Stimulated activated CD4-positive, alpha-beta T cell treated with anti-CD3 and anti-CD28 coated beads, Interleukin-15, amount 100 ng/mL, for 48 hours (primary cell): ENCODE measurements at places on chromosomes 12 and 14.

DNA sequence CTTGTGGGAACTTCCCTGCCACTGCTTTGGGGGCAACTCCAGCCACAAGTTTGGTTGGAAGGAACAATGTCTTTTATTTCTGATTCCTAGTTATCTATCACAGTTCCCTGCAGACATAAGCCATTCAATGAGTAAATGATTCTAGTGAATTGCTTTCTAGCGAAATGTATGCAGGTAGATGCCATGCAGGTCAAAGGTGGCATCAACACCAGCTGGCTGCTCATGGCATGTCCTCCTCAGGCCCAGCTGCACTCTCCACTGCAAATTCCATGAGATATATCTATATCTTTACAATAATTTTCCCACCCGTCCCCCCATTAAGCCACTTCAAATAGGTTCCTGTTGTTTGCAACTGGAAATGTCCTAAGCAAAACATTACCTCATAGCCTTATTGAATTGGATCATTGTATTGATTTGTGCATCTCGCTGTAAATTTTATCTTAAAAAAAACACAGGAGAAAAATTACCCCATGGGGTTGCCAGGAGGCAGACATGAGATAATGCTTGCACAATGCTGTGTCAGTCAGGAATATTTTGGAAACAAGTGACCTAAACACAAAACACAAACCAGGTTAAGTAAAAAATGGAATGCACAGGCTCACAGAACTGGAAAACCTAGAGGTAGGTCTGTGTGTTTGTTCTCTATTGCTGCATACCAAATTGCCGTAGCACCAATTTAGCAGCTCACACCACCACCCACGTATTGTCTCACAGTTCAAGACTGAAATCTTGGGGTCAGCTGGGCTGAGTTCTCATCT is 32.8 kb upstream of the TXNRD1 start:
- no peak for DNase-seq

DNA sequence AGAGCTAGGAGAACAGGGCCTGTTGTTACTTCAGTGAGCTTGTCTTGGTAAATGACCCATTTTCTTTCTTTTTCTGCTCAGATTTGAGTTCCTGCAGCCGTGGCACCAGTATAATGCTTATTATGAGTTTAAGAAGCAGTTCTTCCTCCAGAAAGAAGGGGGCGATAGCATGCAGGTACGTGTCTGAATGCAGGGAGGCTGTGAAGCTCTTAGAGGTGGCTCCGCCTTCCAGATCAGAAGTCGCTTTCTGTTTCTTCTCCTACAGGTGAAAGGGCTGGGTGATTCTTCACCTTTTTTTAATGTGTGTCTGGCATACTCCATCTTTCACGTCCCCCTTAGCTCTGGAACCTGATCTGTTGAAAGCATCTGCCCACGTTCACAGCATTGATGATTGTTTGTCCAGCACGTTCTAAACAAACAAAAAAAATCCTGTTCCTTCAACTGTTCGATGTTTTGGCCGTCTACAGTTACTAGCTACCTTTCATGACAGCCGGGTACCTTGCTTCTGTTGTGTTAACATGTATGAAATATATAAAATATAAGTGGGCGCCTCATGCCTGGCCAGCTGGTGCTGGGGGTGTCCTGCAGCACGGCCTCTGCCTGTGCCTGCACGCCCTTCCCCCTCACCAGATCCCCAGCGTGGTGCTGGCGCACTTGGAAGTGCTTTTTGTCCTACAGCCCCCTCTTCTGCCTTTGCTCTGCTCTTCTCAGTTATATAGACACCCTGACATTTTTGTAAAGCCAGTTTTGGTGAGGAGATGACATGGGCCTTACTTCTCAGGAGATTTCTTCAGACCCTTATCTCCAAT is 44.6 kb downstream of the SFSWAP start:
- DNase-seq, result no peak

GRCh38 chr12:62787023-62787422 is 147.9 kb downstream of the PPM1H start:
- no peak for DNase-seq

DNA sequence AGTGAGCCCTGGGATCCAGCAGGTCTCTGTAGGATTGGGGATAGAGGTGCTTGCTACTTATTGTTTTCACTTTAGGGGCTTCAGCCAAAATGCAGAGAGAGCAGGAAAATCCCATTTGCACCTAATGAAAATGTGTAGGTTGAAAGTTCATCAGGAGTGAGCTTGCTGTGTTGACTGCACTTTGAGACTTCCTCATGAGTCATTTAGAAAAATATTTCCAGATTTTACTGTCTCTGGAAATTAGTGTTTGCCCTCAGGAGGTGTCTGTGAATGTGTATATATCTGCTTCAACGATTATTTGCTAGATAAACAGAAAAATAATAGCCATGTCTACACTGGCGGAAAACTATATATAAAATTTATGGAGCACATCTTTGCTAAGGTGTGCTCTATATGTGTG is 159.3 kb downstream of the CAND1 start:
- DNase-seq, result no peak

DNA sequence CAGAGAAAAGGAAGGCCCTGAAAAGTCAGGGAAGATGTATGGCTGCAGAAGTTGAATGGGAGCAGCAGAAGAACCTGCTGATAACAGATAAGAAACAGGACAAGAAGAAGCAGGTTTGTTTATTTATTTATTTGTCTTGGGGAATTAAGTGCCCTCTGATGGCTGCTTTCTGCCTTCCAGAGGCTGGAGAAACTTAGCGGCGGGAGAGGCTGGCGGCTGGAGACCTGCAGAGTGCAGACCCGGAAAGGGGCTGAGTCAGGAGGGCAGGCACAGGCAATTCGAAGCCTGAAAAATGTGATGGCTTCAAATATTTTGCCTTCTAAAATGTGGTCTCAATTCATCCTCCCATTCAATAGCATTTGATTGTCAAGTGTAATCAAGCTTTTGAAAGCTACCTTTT is 168.2 kb upstream of the GZMB start:
- DNase-seq, result no peak

- no peak for DNase-seq
These were observed 19.9 kb downstream of the ETV6 start for GRCh38 chr12:11669348-11669747.

DNA sequence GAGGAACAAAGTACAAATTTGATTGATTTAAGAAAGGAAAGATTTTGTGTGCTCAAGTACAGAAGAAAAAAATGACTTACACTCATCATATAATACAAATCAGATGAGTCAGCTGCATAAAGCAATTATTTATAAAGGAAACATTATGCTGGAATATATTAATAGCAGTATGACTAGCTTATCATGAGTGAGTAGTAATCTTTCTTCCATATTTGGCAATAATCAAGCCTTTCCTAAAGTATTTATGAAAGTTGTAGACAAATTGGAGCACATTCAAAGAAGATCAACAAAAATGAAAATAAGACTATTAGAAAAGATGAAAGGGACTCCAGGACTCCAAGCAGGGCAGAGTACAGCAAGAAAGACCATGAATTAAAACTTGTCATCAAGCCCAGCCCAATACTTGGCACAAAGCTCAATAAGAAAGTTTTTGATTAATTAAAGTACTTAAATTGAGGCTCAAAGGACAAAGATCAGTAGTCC is 32.8 kb downstream of the CCER1 start:
- no peak for DNase-seq

DNA sequence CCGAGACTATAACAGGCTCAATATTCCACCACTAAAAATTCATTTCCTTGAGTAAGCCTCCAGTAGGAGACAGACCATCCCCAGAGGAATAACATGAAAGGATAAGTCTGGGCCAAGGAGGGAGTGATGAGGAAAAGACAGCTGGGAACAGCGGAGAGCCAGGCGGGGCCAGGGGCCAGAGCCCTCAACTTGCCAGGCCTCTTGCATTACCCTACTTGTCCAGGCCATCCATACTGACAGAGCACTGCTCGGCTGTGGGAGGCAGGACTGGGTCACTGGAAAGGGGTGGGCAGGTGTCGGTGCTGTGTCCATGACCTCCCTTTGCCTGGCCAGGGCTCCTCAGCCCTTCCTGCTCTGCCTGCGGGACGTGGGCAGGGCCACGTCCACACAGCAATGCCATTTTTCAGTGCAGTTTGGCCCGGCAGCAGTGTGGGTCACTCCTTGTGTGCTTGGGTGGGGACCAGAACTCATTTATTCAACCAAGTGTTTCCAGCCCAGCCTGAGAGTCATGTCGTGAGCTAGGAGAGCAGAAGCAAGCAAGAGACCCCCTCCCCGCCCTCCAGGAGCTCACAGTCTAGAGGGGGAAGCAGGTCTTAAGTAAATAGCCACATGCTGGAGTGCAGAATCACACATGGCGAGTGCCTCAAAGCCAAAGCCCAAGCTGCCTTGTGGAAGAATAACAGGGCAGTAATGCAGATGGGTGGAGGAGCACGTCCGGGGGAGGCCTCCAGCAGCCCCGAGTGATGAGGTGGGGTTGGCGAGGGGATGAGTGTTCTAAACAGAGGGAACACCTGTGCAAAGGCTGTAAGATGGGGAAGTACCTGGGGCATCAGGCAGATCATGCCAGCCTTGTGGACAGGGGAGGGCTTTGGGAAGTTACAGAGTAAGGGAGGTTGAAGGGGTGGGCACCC is 8.9 kb upstream of the FAIM2 start:
- DNase-seq, result no peak

- no peak for DNase-seq
These were observed 143.9 kb upstream of the DIO3 start for GRCh38 chr14:101417434-101417833.

GRCh38 chr14:24673534-24674203 is 39.7 kb upstream of the GZMB start:
- DNase-seq, result peak; percentile 55

DNA sequence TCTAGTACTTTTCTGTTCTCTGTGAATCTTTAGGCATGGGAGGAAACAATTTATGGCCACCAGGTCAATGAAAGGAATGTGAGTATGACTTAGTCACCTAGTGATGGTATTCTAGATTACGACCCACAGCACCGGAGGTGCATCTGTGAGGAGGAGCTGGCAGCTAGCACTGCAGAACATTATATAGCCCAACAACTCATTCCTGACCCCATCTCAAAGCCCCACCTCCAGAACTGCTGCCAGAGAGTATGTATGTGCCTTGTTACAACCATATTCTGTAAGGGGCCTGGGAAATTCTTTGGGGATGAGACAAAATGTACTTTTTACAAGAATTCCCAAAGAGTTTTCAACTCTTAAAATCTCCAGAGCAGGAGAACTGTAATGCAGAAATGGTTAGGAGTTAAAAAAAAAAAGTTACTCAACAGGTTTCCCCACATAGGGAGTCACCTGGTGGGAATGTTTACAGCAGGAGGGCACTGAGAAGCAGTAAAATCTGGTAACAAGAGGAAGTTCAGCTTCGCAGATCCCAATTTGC is 34.9 kb upstream of the CERS5 start:
- no peak for DNase-seq

DNA sequence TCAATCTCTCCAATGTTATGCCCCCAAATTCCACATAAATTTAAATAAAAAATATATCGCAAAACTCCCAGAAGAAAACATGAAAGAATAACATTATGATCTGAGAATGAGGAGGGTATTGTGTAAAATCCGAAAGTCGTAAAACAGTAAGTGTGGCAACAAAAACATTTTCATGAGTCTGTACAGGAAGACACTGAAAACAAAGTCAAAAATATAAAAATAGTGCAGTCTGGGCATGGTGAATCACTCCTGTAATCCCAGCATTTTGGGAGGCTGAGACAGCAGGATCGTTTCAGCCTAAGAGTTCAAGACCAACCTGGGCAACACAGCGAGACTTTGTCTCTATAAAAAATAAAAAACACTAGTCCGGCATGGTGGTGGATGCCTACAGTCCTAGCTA is 57.1 kb downstream of the SPTLC2 start:
- DNase-seq, result no peak

- no peak for DNase-seq
These were observed 7.9 kb downstream of the SERPINA1 start for GRCh38 chr14:94380225-94381148.

DNA sequence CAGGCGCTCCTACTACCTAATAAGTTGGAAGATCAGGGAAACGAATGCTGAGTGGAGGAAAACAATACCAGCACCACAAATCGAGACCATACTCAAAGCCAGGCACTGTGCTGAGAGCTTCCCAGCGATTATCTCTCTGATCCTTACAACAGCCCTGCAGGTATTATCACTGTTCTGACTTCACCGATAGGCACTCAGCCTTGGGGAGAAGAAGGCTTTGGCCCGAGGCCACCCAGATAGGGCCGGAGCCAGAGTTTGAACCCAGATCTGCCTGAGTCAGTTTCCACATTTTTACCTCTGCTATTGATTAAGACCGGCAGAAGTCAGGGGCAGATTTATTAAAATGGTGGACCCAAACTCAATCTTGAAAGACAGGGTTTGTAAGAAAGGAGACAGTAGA is 4.9 kb downstream of the SVOP start:
- DNase-seq, result no peak

DNA sequence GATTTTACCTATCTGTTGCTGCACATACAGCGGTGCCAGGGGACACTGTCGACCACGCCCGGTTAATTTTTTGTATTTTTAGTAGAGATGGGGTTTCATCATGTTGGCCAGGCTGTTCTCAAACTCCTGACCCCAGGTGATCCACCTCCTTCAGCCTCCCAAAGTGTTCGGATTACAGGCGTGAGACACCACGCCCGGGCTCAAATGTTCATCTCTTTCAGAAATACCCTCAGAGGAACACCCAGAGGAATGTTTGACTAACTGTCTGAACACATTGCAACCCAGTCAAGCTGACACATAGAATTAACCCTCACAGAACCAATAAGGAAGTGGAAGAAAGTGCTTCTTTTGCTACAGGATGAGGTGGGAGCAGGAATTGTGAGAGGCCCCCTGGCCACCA is 15.0 kb upstream of the ETFBKMT start:
- no peak for DNase-seq

DNA sequence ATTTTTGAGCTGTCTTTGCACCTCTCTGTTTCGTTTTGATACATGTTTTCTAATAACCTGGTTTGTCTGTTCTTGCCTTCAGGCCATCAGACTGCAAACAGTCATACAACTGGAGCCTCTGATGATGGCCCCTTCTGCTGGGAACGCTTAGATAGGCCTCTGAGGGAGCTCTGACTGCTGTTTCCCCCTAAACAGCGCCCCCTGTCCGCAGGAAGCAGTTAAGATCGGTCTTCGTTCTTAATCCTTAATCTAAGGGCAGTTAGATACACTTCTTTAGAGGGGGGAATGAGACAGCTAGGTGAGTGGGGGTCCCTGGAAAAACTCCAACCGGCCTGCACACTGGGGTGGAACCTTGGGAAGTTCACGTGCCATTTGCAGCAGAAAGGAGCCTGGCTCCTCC is 1338.8 kb upstream of the SEL1L start:
- no peak for DNase-seq
